ENCODE measurements at places on chromosomes 12 and 14. TPM values are rescaled to one million over a fixed set of nuclear protein-coding genes. Genes with fewer than 3 reads are reported as not detected.

CLEC14A gene
- 27.5 TPM for total RNA-seq

ZNF385A gene
- total RNA-seq: 5.0 TPM

VAMP1 gene
- 11.5 TPM for total RNA-seq

RPGRIP1 gene
- total RNA-seq: 0.48 TPM

ANKLE2 gene
- 40.8 TPM for total RNA-seq

ADSS1 gene
- 5.4 TPM for total RNA-seq

RHEBL1 gene
- not detected for total RNA-seq

AKAP5 gene
- total RNA-seq: 5.6 TPM

TAS2R9 gene
- 0.37 TPM for total RNA-seq

TAS2R8 gene
- 0.58 TPM for total RNA-seq

SMOC1 gene
- total RNA-seq: 8.0 TPM

SLC7A7 gene
- total RNA-seq: 9.3 TPM

TMPRSS12 gene
- not detected for total RNA-seq

SLCO1B1 gene
- not detected for total RNA-seq

NTF3 gene
- total RNA-seq: 11.3 TPM

FOXJ2 gene
- 11.2 TPM for total RNA-seq

C12orf56 gene
- 0.95 TPM for total RNA-seq

PLEKHD1 gene
- total RNA-seq: 0.11 TPM

PTPN21 gene
- total RNA-seq: 22.4 TPM

ZNF219 gene
- total RNA-seq: 9.8 TPM

PXMP2 gene
- 17.4 TPM for total RNA-seq

CDKL1 gene
- 30.7 TPM for total RNA-seq

MAP3K9 gene
- 2.7 TPM for total RNA-seq

BATF gene
- total RNA-seq: 5.1 TPM

SYNDIG1L gene
- not detected for total RNA-seq

LALBA gene
- total RNA-seq: not detected

C12orf60 gene
- 3.6 TPM for total RNA-seq

VIPAS39 gene
- 21.5 TPM for total RNA-seq

IL23A gene
- not detected for total RNA-seq

PLEKHG7 gene
- 0.37 TPM for total RNA-seq

TOMM20L gene
- not detected for total RNA-seq

PLEKHG3 gene
- total RNA-seq: 30.6 TPM

CCND2 gene
- total RNA-seq: 203 TPM

LIN7A gene
- 31.2 TPM for total RNA-seq

PRH1 gene
- 103 TPM for total RNA-seq

RIMBP2 gene
- 2.7 TPM for total RNA-seq

KIF26A gene
- 8.5 TPM for total RNA-seq

CEBPE gene
- not detected for total RNA-seq

HOXC12 gene
- total RNA-seq: not detected

SLC8A3 gene
- total RNA-seq: 3.0 TPM

KCNK10 gene
- 1.1 TPM for total RNA-seq

MYH6 gene
- 0.26 TPM for total RNA-seq

SERPINA5 gene
- 0.63 TPM for total RNA-seq

PTPRB gene
- total RNA-seq: 42.2 TPM

Data from urinary bladder (tissue), 4 donors.